Brain (organoid and tissue), 16 donors: ENCODE measurements at places on chromosomes 2 and 18.
A peak's percentile ranks its signal among the peaks of the same experiment; 100 is the strongest.

DNA sequence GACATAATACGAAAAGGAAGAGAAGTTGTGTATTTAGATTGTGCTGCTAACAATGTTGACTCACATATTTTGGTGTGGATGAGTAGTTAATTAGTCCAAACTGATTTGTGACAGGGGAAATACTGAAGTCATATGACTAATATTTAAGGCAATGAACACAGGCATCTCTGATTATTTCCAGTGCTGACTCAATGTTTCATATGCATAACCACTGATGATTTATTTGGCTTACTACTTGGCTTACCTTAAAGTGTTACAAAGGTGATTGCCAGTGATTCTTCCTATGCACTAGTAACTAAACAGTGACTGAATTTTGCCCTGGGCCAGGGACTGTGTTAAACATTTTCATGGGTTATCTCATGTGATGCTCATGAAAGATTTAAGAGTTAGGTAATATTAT lies 722.6 kb downstream of the METTL4 start:
- no peak for DNase-seq

DNA sequence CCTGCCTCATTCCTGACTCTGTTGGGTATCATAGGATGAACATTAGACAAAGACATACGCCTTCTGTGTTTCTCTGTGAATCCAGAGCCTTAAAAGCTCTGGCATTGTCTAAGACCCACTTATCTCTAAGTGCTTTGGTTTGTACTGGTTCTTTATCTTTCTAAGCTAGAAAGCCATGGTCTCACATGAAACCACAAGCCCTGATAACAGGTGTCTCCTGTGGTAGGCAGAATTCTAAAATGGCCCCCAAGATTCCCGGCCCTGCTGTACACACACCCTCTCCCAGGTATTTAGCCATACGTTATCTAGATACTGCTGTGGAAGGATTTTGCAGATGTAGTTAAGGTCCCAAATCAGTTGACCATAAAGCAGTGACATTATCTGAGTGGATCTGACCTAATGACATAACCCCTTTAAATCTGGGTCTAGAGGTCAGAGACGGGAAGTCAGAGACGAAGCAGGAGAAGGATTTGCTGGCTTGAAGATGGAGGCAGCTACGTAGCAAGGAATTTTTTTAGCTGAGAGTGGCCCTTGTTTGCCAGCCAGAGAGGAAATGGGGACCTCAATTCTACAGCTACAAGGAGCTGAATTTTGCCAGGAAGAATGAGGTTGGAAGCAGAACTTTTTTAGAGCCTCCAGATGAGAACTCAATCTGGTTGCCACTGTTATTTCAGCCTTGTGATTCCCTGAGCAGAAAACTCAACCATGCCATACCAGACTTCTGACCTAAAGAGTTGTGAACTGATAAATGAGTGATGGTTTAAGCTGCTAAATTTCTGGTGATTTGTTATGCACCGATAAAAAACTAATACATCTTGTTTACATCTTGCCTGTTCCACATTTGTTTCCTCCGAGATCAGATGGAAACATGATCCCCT lies 186.7 kb downstream of the CAMKMT start:
- no peak for DNase-seq

DNA sequence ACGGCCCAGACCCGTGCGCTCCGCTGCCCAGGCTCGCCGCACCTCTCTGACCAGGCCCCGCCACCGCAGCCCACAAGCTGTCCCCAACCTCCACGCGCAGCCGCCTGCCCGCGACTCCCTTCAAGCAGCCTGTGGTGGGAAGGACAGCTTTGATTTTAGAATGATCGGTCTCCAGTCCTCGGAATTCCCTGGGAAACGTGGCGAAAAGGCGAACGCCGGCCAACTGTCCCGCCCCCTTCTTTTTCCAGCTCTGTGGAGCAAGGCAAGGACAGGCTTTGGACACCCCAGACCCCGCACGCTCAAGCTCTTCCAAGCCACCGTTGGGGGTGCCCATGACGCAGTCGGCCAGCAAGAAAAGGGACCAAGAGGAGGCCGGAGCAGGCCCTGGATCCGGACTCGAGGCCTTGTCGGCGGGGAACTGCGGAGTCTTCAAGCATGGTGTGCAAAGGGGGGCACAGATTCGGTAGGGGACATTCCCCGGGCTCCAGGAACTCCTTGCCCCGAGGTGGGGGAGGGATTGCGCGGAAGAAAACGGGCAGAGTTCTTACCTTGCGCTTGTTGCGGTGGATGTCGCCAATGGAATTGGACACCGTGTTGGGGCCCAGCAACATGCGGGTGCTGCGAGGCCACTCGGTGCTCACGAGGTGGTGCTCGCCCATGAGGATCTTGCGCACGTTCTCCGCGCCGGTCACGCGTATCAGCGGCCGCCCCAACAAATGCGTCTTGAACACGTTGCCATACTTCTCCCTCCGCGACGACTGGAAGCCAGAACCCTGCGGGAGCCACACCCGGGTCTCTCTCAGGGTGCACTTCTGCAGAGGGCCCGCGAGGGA lies 4.0 kb downstream of the CYP26B1 start:
- peak; percentile 58 for DNase-seq

- peak; percentile 87 for DNase-seq
These were observed at the start of gene PPP4R1 for GRCh38 chr18:9614401-9615279. Gene PPP4R1 (minus strand): TSS chr18:9614559. CDS start chr18:9614484, 75 bp downstream.

GRCh38 chr2:220025207-220025606 lies 397.8 kb downstream of the SLC4A3 start:
- no peak for DNase-seq

- DNase-seq = peak; percentile 13
These were observed 1646.8 kb upstream of the TMEFF2 start for GRCh38 chr2:193841384-193842150.
